Fibroblast of upper back skin (primary cell): ENCODE measurements at places on chromosomes 1 and 21.

GRCh38 chr1:2049718-2050431 is at the start of gene PRKCZ:
TSS of gene PRKCZ (plus strand) at chr1:2050411. CDS start at chr1:2050631, 220 bp downstream.
- no peak for DNase-seq

- DNase-seq, result no peak
These were observed 1.6 kb upstream of the METTL18 start for GRCh38 chr1:169796274-169796810.

DNA sequence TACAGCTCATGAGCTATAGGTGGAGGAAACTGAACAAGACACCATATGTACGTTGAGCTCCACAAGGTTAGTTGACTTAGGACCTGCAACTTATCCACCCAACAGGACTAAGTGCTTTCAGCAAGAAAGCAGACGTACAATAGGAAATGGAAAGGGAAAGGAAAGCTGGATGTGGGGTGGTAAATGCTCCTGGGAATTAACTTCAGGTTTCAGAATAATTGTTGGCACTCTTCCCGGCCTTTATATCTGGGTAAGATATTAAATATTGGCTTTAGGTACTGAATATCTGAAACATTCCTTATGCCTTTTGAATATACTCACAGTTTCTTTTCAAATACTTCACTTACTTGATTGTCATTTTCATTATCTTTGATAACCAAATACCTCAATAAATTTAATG is 36.3 kb downstream of the GLMN start:
- DNase-seq, result peak; percentile 4

- no peak for DNase-seq
These were observed 7.4 kb downstream of the USP48 start for GRCh38 chr1:21775550-21775914.

GRCh38 chr1:110555807-110556470 is 37.0 kb upstream of the KCNA10 start:
- no peak for DNase-seq

DNA sequence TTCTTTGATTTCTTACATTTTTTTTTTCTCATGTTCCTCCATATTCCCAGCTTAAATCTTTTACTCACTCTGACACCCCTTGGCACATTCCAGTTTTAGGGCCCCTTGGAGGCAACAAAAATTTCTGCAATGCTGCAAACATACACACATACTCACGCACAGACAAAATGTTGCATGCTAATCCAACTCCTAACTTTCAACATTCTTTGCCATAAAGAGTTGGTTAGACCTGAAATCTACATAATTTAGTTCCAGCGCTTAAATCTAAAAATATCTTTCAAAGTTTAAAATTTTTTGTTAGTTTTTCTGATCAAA is 103.9 kb downstream of the PTPN14 start:
- DNase-seq, result peak; percentile 82

GRCh38 chr21:35352066-35352770 is 303.1 kb upstream of the RUNX1 start:
- peak; percentile 93 for DNase-seq

- DNase-seq, result no peak
These were observed 28.2 kb downstream of the CHD1L start for GRCh38 chr1:147270721-147271120.

DNA sequence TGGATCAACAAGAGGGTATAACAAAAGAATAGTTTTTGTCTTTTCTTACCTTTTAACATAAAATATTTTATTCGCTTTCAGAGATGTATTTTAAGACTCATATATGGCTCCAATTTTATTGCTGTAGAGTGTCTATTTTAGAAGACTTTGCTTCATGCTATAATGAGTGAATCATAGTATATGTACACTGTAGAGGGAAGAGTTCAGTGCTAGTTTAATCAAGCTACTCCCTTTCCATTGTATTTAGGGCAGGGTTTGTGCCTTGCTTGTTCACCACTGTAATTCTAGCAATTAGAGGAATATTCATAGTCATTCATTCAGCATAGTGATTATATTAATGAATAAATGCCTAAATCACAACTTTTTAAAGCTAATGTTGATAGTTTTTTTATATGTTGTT is 78.8 kb downstream of the CEP350 start:
- DNase-seq, result no peak

DNA sequence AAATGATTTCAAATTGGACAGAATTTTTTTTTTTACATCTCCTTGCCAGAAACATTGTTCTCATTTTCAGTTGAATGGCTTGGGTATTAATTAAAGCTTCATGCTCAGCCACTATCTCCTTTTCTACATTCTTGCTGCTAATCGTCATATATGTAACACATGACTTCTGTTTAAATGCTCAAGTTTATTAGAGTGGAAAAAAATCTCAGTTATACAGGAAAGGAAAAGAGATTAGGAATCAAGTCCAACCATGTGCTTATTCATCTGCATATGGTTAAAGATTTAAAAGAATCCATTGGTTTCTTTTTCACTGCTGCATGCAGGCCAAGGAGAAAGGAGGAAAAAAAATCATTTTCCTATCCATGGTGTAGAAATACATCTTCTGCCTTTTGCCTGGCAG is 47.3 kb upstream of the CNN3 start:
- peak; percentile 84 for DNase-seq
